Activated CD4-positive, alpha-beta T cell treated with anti-CD3 and anti-CD28 coated beads for 24 hours (primary cell): ENCODE measurements at places on chromosomes 4 and X.

GRCh38 chr4:105092768-105093167, 53.9 kb upstream of the TET2 start:
- no peak for DNase-seq

GRCh38 chr4:180009316-180009715, 2233.9 kb upstream of the TENM3 start:
- DNase-seq: no peak

GRCh38 chrX:129777218-129778030, 2.3 kb upstream of the SASH3 start:
- no peak for DNase-seq

- no peak for DNase-seq
These were observed 14.7 kb downstream of the NDP start for GRCh38 chrX:43958529-43958928.

GRCh38 chr4:122895336-122895995, 26.9 kb downstream of the NUDT6 start:
- no peak for DNase-seq
